ENCODE measurements at places on chromosomes 12 and 14. TPM values are rescaled to one million over a fixed set of nuclear protein-coding genes. Genes with fewer than 3 reads are reported as not detected.

Gene AKAP3
- total RNA-seq: 0.63 TPM

Gene NRL
- 0.85 TPM for total RNA-seq

Gene ITGB7
- 1.6 TPM for total RNA-seq

Gene PKP2
- total RNA-seq: 9.7 TPM

Gene TCL1A
- 2.0 TPM for total RNA-seq

Gene GALNT6
- 1.1 TPM for total RNA-seq

Gene CYP46A1
- 2.7 TPM for total RNA-seq

Gene CCDC175
- total RNA-seq: 0.74 TPM

Gene CLEC2D
- total RNA-seq: 31.2 TPM

Gene NFATC4
- 41.8 TPM for total RNA-seq

Gene NPAS3
- total RNA-seq: 7.1 TPM

Gene GALNT9
- total RNA-seq: 2.4 TPM

Gene ZNF891
- total RNA-seq: 7.3 TPM

Gene DDX11
- 29.9 TPM for total RNA-seq

Gene DCN
- total RNA-seq: 3,503 TPM

Gene AQP5
- 1.4 TPM for total RNA-seq

Gene IFT81
- total RNA-seq: 54.0 TPM

Gene RPGRIP1
- 0.48 TPM for total RNA-seq

Gene DENND5B
- 27.5 TPM for total RNA-seq

Gene AKAP5
- 5.6 TPM for total RNA-seq

Gene RIC8B
- total RNA-seq: 28.9 TPM

Gene RDH11
- total RNA-seq: 72.1 TPM

Gene DNAI7
- 1.9 TPM for total RNA-seq

Gene NEUROD4
- total RNA-seq: 0.11 TPM

Gene INHBE
- total RNA-seq: not detected

Gene C14orf132
- 26.2 TPM for total RNA-seq

Gene KLRC1
- total RNA-seq: 2.4 TPM

Gene KCNH3
- 0.58 TPM for total RNA-seq

Gene CLEC4C
- not detected for total RNA-seq

Gene THTPA
- total RNA-seq: 7.1 TPM

Gene P2RX7
- total RNA-seq: 4.0 TPM

Gene ACSM4
- not detected for total RNA-seq

Gene ACVRL1
- 47.9 TPM for total RNA-seq

Gene MYBPC1
- 85.2 TPM for total RNA-seq

Gene SLC6A15
- 1.2 TPM for total RNA-seq

Gene TWF1
- total RNA-seq: 137 TPM

Gene MYH7
- 29.9 TPM for total RNA-seq

Gene HCAR1
- total RNA-seq: 1.6 TPM

Gene CACNA2D4
- total RNA-seq: 1.1 TPM

Gene SOAT2
- total RNA-seq: not detected

Gene RHOJ
- 36.9 TPM for total RNA-seq

Gene SLC7A8
- 8.4 TPM for total RNA-seq

Gene FOXM1
- total RNA-seq: 6.2 TPM

Data from urinary bladder (tissue), 4 donors.